Daoy (cell line): ENCODE measurements at places on chromosomes 1 and 21. TPM values are rescaled to one million over a fixed set of nuclear protein-coding genes. Genes with fewer than 3 reads are reported as not detected.

KLHL12 gene
- total RNA-seq, result 22.4 and 34.8 TPM in 2 replicates

S100A7A gene
- not detected in 2 replicates for total RNA-seq

ZMYND12 gene
- 0.06 TPM in 1 of 2 replicates, not detected in the other for total RNA-seq

NUDT4B gene
- total RNA-seq, result 5.7 and 30.9 TPM in 2 replicates

AQP10 gene
- not detected in 2 replicates for total RNA-seq

TSPAN1 gene
- total RNA-seq, result 2.7 TPM in 1 of 2 replicates, not detected in the other

MCOLN2 gene
- 13.5 and 13.6 TPM in 2 replicates for total RNA-seq

KCNE2 gene
- not detected in 2 replicates for total RNA-seq

SMIM12 gene
- total RNA-seq, result 25.1 and 45.4 TPM in 2 replicates

ERICH3 gene
- 0.06 TPM in 1 of 2 replicates, not detected in the other for total RNA-seq

ATAD3C gene
- total RNA-seq, result 0.06 and 0.29 TPM in 2 replicates

FHAD1 gene
- total RNA-seq, result 1.0 and 4.8 TPM in 2 replicates

TNNI3K gene
- 0.36 TPM in 1 of 2 replicates, not detected in the other for total RNA-seq

F13B gene
- total RNA-seq, result not detected in 2 replicates

DNA sequence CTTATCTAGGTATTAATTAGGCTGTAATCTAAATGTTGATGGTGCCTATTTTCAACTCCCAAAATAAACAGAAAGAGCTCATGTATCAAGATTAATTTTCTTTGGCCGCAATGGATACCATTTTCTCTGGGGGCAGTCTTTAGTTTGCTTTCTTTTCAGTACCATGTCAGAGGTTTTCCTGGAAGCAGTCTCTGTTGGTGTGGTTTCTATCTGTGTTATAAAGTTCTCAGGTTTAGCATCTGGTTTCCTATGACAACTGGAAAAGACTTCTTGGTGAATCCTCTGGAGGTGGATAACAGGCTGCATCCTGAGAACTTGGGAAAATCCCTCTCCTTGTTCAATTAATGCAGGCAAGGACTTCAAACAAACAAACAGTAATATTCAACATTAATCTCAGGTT is 38.7 kb upstream of the BATF3 start:
- DNase-seq, result peak; percentile 16

DNA sequence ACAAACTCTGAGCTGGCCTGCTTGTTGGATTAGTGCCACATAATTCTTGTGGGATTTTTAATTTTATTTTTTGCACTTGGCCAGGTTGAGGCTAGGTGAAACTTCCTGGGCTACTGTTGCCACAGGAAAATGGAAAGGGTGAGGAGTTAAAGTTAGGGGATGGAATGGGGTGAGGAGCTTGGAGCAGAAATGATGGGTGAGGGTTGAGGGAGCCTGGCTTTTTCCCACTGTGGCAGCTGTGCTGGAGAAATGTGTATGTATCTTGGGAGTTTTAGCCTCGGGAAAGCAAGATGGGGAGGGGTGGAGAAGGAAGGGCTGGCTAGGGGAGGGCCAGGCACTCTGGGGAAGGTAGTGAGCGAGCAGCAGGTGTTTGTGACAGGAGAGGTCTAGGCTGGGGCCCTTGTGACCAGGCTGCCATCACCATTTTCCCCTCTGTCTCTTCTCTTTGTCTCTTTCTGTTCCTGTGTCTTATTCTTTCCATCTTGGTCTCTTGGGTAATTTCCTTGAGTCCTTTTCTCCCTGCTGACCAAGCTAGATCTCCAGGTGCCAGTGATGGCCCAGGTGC is 2.0 kb downstream of the ZNF687 start:
- no peak for DNase-seq

GRCh38 chr21:45988366-45989347 is 7.1 kb downstream of the COL6A1 start:
- DNase-seq, result no peak

- DNase-seq, result peak; percentile 73
Measured at GRCh38 chr1:27668808-27669723, 2.9 kb downstream of the IFI6 start.

- DNase-seq, result no peak
Measured at GRCh38 chr1:110265186-110265585, 55.1 kb downstream of the KCNC4 start.

GRCh38 chr1:201761178-201761577 is 67.8 kb upstream of the IPO9 start:
- no peak for DNase-seq

DNA sequence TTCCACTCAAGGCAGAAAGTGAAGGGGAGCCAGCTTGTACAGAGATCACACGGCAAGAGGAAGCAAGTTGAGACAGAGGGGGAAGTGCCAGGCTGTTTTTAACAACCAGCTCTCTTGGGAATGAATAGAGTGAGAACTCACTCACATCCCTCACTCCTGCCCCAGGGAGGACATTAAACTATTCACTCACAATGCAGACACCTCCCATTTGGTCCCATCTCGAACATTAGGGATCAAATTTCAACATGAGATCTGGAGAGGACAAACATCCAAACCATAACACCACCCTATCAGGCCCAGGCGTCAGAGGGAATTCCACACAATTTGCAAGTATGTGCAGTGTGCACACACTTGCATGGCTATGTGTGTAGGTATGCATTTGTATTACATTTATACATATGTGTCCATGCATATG is 62.7 kb downstream of the DMAP1 start:
- no peak for DNase-seq

DNA sequence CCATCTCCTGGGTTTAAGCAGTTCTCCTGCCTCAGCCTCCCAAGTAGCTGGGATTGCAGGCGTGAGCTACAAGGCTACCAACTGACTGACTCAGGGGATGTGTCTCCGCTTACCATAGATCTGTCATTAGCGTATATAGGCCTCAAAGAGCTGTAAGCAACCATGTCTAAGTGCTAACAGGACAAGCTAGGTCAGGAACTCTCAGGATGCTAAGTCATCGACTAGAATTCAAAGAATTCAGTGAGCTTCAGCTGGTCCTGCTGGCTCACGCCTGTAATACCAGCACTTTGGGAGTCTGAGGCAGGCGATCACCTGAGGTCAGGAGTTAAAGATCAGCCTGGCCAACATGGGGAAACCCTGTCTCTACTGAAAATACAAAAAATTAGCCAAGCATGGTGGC is 29.5 kb downstream of the CAPN2 start:
- DNase-seq, result no peak

GRCh38 chr1:147850737-147851136 is 51.9 kb upstream of the GJA8 start:
- no peak for DNase-seq

- DNase-seq, result peak; percentile 99
Measured at GRCh38 chr1:93738075-93738622, 56.5 kb upstream of the BCAR3 start.

GRCh38 chr1:247669225-247669624 is 10.3 kb downstream of the OR13G1 start:
- no peak for DNase-seq

GRCh38 chr1:116791727-116792126 is 37.5 kb downstream of the CD2 start:
- no peak for DNase-seq

GRCh38 chr1:86382878-86383277 is 13.2 kb downstream of the ODF2L start:
- DNase-seq, result no peak

GRCh38 chr1:91919962-91920361 is 29.2 kb upstream of the BRDT start:
- no peak for DNase-seq

DNA sequence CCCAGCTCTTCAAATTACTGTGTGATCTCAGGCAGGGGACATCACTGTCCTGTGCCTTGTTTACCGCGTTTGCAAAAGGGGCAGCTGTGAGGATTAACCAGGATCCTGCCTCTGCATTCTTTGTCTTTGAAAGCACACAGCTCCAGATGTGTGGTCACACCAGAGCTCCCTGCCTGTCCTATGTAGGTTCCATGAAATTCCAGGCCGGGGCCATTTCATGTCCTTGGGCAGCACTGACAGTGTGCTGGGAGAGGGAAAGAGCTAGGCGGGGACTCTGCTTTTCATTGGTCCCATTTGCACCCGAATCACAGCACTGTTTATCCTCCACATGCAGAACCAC is 42.2 kb upstream of the SELENON start:
- no peak for DNase-seq

GRCh38 chr1:88943241-88943640 is 49.2 kb downstream of the KYAT3 start:
- DNase-seq, result no peak

GRCh38 chr1:94698356-94698755 is 121.8 kb upstream of the SLC44A3 start:
- peak; percentile 44 for DNase-seq

DNA sequence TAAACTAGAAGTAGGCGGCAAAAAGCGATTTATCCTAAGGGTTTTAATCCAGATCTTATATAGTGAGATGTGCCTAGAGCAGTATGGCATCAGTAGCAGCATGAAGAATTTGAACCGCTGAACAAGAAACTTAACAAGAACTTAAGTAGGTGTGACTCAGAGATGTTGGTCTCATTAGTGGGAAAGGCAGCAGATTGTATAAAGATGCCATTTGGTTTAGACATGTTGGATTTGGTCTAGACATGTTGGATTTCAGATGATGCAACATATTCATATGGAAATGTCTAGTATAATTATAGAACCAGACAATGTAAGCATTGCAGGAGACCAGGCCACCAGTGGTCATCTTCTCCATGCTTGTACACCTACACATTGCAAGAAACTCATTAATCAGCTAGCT is 42.1 kb upstream of the ZP4 start:
- DNase-seq, result peak; percentile 70

DNA sequence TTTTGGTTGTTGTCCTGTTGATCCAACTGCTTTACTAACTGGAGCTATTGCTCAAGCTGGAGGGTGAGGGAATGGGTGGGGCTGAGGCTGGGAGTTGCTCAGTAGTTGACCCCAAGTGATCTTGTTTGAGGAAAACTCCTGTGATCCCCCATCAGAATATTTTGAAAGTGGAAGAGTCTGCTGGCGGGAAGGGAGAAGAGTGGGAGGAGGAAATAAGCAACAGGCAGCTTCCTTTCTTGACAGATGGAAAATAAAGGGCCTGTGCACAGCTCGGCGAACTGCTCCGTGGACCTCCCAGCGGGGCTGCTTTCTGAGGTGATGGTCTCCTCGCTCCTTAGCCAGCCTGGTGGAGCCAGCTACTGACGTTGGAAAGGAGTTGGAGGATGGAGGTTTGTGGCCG is 199.1 kb upstream of the LMO4 start:
- DNase-seq, result no peak

DNA sequence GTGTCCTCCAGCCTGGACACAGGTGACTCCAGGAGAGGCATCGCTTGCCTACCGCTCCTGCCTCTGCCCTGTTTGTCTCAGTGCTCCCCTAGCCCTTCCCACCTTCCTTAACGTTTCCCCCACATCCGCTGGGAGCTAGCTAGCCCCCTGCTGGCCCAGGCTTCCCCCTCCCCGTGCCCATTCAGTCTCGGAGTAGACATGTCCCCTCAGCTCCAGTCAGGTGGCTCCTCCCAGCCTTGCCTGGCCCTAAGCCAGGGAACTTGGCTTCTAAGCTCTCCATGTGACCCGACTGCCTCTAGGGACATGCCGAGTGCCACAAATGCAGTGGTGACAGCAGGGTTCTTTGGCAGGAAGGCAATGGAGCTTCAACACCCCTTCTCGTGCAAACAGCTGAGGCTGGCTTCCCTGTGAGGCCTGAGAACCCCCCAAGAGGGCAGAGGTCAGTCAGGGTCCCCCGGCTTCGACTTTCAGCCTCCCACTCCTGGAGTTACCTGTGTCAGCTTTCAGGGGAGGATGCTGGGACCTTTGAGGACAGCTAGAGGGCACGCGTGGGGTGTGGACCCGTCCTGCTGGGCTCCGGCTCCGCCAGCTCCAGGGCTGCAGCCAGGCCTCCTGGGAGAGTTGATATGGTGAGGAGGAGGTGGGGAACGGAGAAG is 16.2 kb downstream of the DRAXIN start:
- no peak for DNase-seq

GRCh38 chr1:118117521-118117920 is 67.5 kb downstream of the SPAG17 start:
- no peak for DNase-seq

DNA sequence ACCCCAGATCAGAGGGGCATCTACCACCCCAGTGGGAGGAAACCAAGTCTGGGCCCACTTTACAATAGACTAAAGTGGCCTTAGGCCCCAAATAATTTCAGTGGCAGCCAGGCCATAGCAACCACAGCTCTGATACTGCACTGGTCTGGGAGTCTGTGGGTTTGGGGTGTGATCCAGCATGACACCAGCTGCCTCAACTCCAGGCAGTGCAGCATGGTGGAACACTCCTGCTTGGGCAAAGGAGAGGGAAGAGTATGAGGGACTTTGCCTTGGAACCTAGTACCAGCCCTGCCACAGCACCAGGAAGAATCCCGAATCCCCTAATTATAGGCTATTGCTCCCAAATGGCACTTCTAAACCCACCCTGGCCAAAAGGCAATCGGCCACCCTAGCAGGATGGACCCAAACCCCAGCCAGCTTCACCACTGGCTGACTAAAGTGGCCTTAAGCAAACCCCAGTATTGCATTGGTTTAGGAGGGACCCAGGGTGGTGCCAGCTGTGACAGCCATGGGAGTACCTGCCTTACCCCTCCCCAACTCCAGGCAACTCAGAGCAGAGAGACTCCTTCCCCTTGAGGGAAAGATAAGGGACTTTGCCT is 47.1 kb downstream of the PACC1 start:
- DNase-seq, result no peak

DNA sequence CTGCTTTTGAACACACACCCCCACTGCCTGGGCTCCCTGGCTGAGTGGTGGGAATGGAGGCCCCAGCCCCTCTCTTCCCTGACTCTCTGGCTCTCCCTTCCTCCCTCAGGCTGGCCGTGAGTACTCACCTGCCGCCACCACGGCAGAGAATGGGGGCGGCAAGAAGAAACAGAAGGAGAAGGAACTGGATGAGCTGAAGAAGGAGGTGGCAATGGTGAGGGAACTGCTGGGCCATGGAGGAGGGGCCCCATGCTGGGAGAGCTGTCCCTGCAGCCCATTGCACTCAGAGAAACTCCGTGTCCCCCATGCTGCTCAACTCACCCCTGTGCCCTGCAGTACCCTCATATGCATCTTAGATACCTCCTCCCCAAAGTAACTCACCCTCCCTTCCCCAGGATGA is 5.2 kb downstream of the ATP1A2 start:
- no peak for DNase-seq

- peak; percentile 19 for DNase-seq
Measured at GRCh38 chr1:161933592-161934588, 89.8 kb downstream of the OLFML2B start.

- DNase-seq, result no peak
Measured at GRCh38 chr1:184818646-184819045, 64.0 kb upstream of the EDEM3 start.

GRCh38 chr1:119286587-119287181 is 81.9 kb upstream of the HAO2 start:
- peak; percentile 60 for DNase-seq

GRCh38 chr1:106254748-106255147 is 801.7 kb upstream of the PRMT6 start:
- DNase-seq, result no peak

GRCh38 chr1:7334475-7335035 is 436.5 kb upstream of the VAMP3 start:
- DNase-seq, result peak; percentile 72
